ENCODE measurements at places on chromosomes 12 and 14. TPM values are rescaled to one million over a fixed set of nuclear protein-coding genes. Genes with fewer than 3 reads are reported as not detected.
A peak's percentile ranks its signal among the peaks of the same experiment; 100 is the strongest.

DEGS2 gene
- 15.1 TPM for total RNA-seq

KRT3 gene
- not detected for total RNA-seq

KRT74 gene
- total RNA-seq: not detected

KRT2 gene
- not detected for total RNA-seq

KRT6B gene
- total RNA-seq: not detected

MYBPC1 gene
- 182 TPM for total RNA-seq

FAM90A1 gene
- total RNA-seq: not detected

GRCh38 chr12:122371475-122372045 is 50.9 kb downstream of the CLIP1 start:
- DNase-seq: no peak
- H3K4me3 ChIP-seq: no peak overlapping the region
- H3K27me3 ChIP-seq: no peaks in the 10 kb centered on the region
- peak overlapping the region; percentile 67 for H3K27ac ChIP-seq

GRCh38 chr12:115962216-115962615 is 315.3 kb downstream of the MED13L start:
- H3K4me1 ChIP-seq: no peaks in the 10 kb centered on the region
- no peaks in the 10 kb centered on the region for H3K27me3 ChIP-seq
- H3K27ac ChIP-seq: no peak overlapping the region
- no peak overlapping the region for H3K4me3 ChIP-seq
- no peak for DNase-seq

DNA sequence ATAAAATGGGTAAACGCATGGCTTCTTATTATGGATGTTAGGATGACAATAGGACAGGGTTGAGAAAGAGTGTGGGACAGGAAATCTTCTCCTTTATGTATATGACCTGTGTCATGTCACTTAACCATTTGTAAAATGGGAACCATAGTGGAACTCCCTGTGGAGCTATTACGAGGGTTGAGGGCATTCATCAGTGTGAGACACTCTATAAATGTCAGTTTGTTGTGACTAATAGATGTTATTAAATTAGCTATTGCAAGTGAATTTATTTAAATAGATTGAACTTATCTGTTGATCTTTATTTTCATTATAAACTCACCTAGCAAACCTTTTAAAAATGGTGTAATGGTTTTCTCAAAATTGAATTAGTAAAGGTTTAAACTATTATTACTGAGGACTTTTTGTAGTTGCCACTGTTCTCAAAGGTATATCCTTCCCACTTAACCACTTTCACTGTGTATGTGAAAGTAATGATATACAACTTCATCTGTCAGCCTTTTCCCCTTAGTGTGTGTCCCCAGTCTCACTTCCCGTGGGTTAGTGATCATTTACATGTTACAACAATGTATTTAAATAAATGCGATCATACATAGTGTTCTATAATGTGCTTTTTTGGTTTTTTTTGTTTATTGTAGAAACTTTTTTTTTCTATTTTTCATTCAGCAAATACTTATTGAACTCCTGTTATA is 17.1 kb downstream of the HELB start:
- H3K4me3 ChIP-seq: no peak overlapping the region
- no peaks in the 10 kb centered on the region for H3K4me1 ChIP-seq
- H3K36me3 ChIP-seq: no peaks in the 10 kb centered on the region
- DNase-seq: no peak
- H3K27ac ChIP-seq: no peak overlapping the region

DNA sequence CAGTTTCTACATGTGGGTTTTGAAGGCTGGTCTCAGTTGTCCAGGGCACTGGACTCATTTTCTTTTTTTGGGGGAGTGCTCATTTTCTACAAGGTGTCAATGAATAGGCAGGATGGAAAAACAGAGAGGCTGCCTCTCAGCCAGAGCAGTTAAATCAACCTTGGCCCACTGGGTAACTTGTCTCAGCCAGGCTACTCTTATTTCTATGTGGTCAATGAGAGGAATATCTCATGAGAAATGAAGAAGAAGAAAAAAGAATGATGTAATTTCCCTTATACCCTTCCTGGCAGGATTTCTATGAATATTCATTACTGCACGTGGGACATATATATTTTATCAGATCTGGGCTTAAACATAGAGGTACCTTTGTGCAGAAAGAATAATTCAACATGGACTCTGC is 155.2 kb upstream of the E2F7 start:
- H3K27ac ChIP-seq: no peak overlapping the region
- H3K4me3 ChIP-seq: no peak overlapping the region
- DNase-seq: no peak
- no peaks in the 10 kb centered on the region for H3K4me1 ChIP-seq

DNA sequence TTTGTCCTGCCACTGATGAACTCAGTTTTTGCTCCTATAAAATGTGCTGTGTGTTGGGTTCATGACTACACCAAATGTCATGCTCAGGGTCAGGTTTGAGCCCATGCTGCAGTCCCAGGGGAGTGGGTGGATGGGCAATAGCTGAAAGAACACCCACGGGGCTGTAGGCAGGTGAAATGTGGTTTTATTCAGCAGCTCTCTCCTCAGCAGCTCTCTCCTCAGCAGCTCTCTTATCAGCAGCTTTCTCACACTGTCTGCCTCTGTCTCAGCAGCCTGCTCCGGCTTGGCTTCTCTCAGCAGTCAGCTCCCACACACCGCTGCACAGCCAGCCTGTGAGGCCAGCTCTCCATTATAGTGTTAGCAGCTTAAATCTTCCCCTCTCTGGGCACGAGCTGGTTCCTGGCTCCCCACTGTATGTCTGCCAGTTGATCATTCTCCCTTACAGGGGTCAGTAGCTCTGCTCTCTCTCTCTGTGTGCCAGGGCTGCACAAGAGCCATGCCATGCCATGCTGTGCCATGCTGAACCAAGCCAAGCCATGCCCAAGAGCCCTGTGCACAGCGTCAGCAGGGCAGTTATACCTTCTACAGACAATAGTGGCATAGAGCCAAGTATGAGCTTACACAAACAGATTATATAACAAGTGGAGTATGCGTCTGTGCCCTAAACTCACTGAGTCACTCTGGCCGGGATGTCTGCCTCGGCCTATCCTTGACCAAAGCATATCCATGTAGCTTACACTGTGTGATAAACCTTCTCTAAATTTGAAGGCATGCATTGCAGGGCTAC is 303.3 kb upstream of the TMPO start:
- no peak overlapping the region for H3K4me3 ChIP-seq
- H3K36me3 ChIP-seq: no peaks in the 10 kb centered on the region
- no peaks in the 10 kb centered on the region for H3K4me1 ChIP-seq
- H3K27me3 ChIP-seq: no peaks in the 10 kb centered on the region
- no peak overlapping the region for H3K27ac ChIP-seq

GRCh38 chr12:1907652-1908611 is 10.5 kb downstream of the CACNA2D4 start:
- no peaks in the 10 kb centered on the region for H3K4me1 ChIP-seq
- peaks cover 3% of the 10 kb centered on the region for H3K27me3 ChIP-seq
- peak overlapping the region; percentile 31 for H3K4me3 ChIP-seq
- peak; percentile 49 for DNase-seq
- no peaks in the 10 kb centered on the region for H3K36me3 ChIP-seq

DNA sequence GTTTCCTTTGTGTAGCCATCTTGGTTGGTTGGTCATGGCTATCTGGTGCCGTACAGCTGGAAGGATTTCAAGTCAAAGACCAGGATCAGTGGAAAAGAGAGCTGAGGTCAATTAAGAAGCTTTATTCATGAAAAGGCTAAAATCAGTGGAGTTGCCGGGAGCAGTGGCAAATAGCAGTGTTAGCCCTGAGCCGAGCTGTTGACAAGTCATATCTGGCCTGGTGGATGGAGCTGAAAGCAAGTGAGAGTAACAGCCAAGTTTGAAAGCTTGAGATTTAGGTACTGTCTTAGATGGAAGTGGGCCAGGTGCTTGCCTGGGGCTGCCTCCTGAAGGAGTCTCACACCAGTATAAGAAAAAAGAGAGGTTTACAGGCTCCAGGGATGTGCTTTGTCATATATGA is 9.0 kb downstream of the BATF start:
- peaks cover 5% of the 10 kb centered on the region for H3K4me1 ChIP-seq
- H3K27ac ChIP-seq: no peak overlapping the region
- no peaks in the 10 kb centered on the region for H3K36me3 ChIP-seq
- H3K27me3 ChIP-seq: no peaks in the 10 kb centered on the region
- H3K4me3 ChIP-seq: no peak overlapping the region
- no peak for DNase-seq

DNA sequence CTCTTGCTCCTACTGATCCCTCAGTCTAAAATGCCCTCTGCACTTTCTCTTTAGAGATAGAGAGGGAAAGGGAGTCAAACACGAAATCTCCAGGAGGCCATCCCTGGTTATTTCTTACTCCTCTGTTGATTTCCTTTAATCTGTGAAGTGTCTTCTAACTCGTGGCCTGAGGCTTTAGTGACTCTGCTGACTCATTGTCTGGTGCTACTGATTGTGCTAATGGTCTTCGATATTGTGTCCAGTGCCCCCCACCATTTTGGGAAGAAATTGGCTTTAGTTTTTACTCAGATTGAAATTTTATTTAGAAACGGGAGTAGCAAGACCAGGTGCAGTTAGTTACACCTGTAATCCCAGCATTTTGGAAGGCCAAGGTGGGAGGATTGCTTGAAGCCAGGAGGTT is 839 bp downstream of the CLEC9A start:
- no peak overlapping the region for H3K4me3 ChIP-seq
- H3K36me3 ChIP-seq: no peaks in the 10 kb centered on the region
- H3K27ac ChIP-seq: no peak overlapping the region
- no peaks in the 10 kb centered on the region for H3K27me3 ChIP-seq

GRCh38 chr12:20140751-20141150 is 227.6 kb upstream of the PDE3A start:
- no peak overlapping the region for H3K4me3 ChIP-seq
- H3K4me1 ChIP-seq: peaks cover 5% of the 10 kb centered on the region
- H3K27me3 ChIP-seq: no peaks in the 10 kb centered on the region
- no peaks in the 10 kb centered on the region for H3K36me3 ChIP-seq

GRCh38 chr14:29637411-29637810 is 290.2 kb downstream of the PRKD1 start:
- no peak overlapping the region for H3K4me3 ChIP-seq
- H3K36me3 ChIP-seq: no peaks in the 10 kb centered on the region
- no peak overlapping the region for H3K27ac ChIP-seq
- H3K4me1 ChIP-seq: no peaks in the 10 kb centered on the region

GRCh38 chr12:21984375-21984774 is 43.1 kb upstream of the ABCC9 start:
- no peaks in the 10 kb centered on the region for H3K36me3 ChIP-seq
- H3K4me3 ChIP-seq: no peak overlapping the region
- DNase-seq: no peak
- no peaks in the 10 kb centered on the region for H3K4me1 ChIP-seq
- no peaks in the 10 kb centered on the region for H3K27me3 ChIP-seq
- no peak overlapping the region for H3K27ac ChIP-seq

GRCh38 chr12:38892087-38892786 is 13.2 kb downstream of the CPNE8 start:
- peaks cover 17% of the 10 kb centered on the region for H3K4me1 ChIP-seq
- no peaks in the 10 kb centered on the region for H3K27me3 ChIP-seq
- no peaks in the 10 kb centered on the region for H3K36me3 ChIP-seq
- DNase-seq: peak; percentile 67
- no peak overlapping the region for H3K4me3 ChIP-seq

DNA sequence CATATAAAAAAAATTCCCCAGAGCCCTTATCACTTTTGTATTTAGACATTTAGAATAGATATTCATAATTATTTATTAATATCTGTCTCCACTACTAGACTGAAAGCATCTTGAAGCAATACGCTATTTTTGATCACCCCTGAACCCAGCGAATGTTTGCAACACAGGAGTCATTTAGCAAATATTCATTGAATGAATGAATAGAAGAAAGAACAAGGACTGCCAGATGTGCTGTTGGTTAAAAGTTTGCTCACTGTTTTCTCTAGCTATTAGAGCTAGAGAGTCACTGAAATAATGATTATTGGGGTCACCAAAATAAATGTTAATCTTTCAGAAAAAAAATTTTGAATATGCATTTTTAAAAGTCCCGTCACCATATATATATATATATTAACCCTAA is 174.3 kb downstream of the ACSS3 start:
- no peak overlapping the region for H3K27ac ChIP-seq
- H3K4me3 ChIP-seq: no peak overlapping the region
- DNase-seq: no peak

GRCh38 chr14:103380719-103381377 is 4.4 kb upstream of the MARK3 start:
- H3K4me1 ChIP-seq: peaks cover 8% of the 10 kb centered on the region
- no peak overlapping the region for H3K4me3 ChIP-seq
- no peak overlapping the region for H3K27ac ChIP-seq
- DNase-seq: no peak
- H3K27me3 ChIP-seq: no peaks in the 10 kb centered on the region
- H3K36me3 ChIP-seq: no peaks in the 10 kb centered on the region

DNA sequence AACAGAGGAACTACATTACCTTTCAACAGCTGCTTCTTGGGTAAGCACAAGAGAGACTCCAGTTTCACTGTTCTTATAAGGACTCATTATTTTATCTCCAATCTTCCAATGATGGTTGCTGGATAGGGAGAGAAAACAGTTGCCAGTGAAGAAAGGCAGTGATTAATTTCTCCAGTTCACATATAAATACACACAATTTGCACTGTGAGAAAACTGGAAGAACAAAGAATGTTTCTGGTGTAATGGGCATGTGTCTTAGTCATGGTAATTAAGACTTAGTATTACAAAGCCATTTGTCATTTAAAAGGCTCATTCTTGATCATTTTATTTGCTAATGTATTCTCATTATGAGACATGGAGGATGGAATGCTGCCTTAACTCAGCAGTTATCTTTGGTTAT is 78.0 kb upstream of the FAR2 start:
- DNase-seq: no peak
- no peak overlapping the region for H3K4me3 ChIP-seq
- no peaks in the 10 kb centered on the region for H3K36me3 ChIP-seq

DNA sequence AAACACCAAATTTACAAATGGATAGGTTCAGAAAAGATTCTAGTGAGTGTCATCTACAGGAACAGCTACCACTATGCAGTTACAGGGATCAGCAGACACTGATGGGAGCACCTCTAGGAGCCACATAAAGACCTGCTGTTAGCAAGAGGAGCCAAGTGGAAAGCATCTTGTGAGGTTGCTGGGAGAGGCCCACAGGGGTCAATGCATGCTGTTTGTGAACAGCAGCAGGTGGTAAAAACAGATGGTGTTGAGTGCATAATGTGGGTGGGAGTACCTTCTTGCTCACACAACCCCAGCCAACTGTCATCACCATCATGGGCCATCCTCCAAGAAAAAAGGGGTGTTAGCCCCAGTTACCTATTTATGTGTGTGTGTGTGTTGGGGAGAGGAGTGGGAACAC is 215.2 kb upstream of the SSTR1 start:
- H3K27me3 ChIP-seq: no peaks in the 10 kb centered on the region
- no peak for DNase-seq
- no peak overlapping the region for H3K4me3 ChIP-seq
- no peaks in the 10 kb centered on the region for H3K36me3 ChIP-seq

All from transverse colon (tissue), 4 donors.